HFF-Myc (cell line): ENCODE measurements at places on chromosomes 2 and 18.

GRCh38 chr2:132645722-132646539, 24.1 kb downstream of the LYPD1 start:
- DNase-seq: no peak

- DNase-seq: no peak
Observed at GRCh38 chr2:135149251-135149650, 97.2 kb downstream of the RAB3GAP1 start.

- DNase-seq: no peak
Observed at GRCh38 chr18:57863706-57864105, 60.6 kb upstream of the ATP8B1 start.

- DNase-seq: no peak
Observed at GRCh38 chr2:9410108-9410507, 13.2 kb downstream of the ITGB1BP1 start.

DNA sequence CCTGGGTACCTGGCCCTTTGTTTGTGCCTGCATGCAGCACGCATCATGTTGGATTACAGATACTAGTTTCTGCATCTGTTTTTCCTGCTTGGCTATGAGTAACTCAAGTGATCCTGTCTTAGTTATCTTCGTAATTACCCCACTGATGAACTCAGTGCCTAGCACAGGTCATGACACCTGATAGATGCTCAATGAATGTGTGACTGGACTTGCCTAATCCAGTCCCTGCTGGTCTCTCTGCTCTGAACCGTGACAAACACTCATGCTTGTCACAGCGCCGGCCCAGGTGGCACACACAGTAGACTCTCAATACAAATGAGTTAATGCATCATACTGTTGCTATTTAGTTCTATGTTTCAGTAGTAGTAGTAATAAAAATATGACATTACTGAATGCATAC, 31.2 kb upstream of the NTSR2 start:
- no peak for DNase-seq

DNA sequence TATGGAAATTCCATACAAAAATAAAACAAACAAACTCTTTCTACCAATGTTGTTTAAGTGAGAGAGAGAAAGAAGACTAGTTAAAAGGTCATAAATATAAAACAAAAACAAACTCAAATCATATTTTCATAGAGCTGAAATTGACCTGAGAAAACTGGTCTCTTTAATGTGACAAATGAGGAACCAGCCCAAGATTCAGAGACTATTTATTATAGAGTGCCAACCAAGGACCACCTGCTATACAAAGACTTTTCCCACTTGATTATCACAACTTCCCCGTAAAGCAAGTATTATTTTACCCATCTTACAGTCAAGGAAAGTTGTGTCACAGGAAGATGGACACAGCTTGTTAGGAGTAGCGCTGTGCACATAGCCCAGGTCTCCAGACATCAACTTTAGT, 13.3 kb downstream of the ANKRD44 start:
- DNase-seq: no peak

DNA sequence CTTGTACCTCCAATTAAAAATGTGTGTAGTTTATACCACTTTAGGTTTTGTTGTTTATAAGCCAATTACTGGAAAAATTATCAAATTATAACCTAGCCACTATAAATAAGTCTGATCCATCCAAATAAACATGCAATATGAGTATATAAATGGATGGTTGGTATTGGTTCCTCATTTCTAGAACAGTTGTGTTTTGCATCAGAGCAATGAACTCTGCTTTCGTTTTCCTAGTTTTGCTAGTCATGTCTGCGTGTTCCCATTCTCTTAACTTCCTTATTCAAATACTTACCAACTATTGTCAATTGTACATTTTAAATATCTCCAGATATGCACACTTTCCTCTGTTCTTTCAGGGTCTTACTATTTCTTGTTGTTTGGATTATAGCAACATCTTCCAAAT, 641.7 kb downstream of the NR4A2 start:
- DNase-seq: no peak

GRCh38 chr2:237232166-237232565, 146.5 kb downstream of the COPS8 start:
- no peak for DNase-seq

- no peak for DNase-seq
Observed at GRCh38 chr2:147364597-147364996, 480.2 kb upstream of the ACVR2A start.

- DNase-seq: no peak
Observed at GRCh38 chr2:188028739-188029138, 262.9 kb upstream of the GULP1 start.
